ENCODE measurements at places on chromosomes 12 and 14.

DNA sequence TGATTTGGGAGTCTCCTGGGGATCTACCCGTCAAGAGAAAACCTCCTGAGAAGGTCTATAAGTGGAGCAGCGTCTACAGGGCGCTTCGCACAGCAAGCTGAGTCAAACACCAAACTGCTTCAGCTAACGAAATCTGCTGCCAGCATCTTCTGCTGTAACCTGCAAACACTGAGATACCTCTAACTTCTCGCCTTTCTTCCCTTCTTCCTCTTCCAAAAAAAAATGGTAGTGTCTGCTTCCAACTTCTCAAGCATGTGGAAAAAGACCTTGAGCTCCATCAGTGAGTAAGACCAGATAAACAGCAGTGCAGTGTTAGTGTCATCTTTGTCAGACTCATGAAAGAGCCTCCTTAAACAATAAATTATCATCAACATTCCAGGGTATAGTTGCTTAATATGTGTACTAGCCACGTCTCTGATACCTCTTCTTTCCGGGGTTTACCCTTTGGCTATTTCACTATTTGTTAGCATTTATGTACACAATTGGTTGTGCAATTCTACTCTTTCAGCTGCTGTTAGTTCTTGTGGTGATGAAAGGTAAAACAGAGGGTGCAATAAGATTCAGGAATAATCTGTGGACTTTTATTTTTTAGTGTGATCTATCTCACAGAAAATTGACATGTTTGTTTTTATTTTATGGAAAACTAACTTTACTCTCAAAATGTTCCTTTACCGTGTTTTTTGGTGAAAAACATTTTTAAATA is 81.6 kb downstream of the LLPH start:
- DNase-seq = no peak

- no peak for DNase-seq
Observed at GRCh38 chr14:70664698-70665447, 23.2 kb downstream of the TTC9 start.

DNA sequence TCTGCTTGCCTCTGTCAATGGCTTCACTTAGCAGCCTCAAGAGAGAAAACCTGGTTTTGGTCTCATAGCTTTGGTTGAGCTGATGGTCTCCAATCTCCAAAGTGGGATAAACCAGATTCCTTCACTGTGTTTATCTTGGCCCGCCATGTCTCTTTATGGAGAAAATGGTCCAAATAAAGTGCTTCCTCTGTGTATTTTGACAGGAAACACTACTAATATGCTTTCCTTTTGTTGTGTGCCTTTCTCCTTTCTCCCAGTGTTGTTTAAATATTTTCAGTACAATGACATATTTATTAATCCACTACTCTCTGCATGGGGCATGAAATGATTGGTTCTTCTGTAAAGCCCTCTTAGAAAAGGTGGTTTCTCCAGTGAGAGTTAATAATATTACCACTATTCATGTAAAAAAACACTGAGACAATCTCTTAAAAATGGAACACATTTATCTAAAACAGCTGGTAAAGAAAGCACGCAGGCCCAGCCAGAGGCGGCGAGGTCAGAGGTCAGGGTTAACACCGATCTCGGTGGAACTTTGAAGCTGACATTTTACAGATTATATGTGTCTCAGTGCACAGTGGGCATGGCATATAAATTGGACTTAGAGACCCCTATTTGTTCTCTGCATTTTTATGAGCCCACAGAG is 24.2 kb downstream of the TMEM30B start:
- DNase-seq = no peak

DNA sequence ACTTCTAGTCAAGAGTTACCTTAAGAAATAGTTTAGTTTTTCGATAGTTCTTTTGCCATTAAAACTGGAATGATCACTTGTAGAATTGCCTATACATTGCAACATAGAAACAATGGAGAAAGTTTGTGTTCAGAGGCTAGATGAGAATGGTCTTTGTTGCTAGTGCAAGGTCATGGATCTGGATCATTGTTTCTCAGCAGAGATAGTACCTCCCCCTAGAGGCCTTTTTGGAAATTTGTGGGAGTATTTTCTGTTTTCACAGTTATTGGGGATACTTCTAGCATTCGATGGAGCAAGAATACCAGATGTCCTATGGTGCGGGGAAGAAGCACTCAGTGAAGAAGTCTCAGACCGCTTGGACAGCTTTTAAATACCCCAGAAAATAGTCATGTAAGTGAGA is 138.8 kb upstream of the HMGA2 start:
- no peak for DNase-seq

DNA sequence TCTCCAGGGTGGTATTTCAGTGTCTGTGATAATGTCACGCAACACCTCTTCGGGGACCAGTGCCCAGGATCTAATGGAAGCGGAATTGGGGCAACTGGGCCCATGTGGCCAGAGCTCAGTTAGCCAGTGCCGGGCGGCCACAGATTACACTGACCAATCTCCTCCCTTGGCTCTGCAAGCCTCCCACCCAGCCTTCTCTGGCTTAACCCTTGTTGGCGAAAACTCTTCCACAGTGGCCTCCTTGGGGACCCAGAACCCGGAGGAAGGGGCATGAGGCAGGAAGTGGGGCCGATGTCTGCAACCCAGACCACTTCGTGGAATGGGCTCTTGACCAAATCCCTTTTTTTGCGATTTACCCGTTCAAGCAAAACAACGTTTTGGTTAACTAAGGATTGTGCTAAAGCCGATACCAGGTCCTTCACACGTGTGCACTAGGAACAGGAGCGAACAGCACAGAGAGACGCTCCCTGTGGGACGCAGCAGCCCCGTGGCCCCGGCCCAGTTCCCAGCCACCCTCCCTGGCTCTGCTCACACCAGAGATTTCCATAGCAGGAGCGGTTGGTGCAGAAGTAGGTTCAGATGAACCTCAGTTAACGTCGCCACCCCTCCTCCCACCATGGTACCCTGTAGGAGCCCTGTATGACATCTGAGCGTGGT is 38.2 kb downstream of the SLC8B1 start:
- no peak for DNase-seq

GRCh38 chr14:100688598-100689461 is 37.9 kb upstream of the DLK1 start:
- DNase-seq = no peak

DNA sequence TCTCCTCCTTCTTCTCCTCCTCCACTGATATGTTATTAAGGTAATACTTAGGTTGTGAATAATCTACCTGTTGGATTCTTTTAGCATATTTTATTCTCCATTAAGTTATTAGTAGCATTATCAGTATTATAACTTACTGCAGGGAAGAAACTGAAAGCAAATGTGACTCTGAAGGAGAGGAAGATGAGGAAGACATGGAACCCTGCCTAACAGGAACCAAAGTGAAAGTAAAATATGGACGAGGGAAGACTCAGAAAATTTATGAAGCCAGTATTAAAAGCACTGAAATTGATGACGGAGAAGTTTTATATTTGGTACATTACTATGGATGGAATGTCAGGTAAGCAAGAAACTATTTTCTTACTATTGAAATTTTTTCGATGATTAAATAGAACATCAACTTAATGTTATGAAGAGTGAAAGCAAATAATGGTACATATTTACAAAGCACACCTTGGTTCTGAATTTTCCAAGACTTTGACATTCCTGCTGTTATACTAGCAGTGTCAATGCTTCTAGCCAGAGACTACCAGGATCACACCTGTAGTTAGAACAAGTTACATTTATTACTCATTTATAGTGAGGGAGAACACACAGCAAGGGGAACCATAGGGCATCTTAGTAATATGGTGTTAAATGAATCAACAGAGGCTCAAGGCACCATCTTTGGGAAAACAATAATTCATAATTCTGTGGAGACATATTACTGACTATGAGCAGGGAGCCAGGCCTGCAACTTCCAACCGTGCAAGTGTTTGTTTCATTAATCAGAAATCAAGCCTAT is 42.0 kb upstream of the TOMM20L start:
- DNase-seq = peak; percentile 9

DNA sequence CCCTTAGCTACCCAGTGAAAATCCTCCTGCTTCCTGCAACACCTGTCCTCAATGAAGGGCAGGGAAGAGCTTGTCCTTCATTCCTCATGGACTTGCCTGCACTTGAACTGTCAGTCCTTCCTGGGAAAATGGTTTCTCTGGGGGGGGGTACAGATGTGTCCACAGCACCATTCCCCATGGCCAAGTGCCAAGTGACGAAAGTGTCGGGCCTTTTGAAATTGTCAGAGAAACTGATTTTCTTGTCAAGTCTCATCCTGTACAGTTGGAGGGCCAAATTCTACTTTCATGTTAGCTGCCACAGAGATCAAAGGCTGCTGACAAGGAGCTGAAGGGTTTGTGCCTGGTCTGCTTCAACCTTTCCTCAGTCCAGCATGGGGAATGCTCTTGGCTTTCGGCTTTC is 179.5 kb upstream of the PARP11 start:
- no peak for DNase-seq

DNA sequence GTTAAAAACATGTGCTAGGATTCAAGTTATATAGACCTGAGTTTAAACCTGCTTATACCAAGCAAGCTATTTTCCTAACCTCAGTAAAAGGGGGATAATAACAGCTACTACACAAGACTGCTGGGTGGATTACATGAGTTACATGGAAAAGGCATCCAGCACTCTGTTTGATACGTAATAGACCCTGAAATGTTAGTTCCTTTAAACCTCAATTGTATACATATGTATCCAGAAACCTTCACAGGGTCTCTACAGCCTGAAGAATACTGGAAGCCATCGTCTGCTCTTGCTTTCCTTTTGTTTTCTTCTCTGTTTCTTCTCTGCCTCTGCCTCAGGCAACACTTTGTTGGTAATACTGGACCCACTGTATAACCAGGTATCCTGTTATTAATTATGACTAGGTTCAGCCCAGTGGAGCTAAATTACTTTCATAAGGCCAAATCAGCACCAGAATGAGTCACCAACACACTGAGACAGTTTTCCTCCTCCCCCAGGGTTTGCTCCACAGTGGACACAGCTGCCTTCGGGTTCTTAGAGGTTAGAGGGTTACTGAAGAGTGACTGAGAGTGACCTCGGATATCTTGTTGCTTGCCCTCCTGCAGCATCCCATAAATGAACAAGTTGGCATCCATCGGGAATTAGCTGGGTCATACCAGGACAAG is 127.1 kb downstream of the CAPZA3 start:
- DNase-seq = no peak

DNA sequence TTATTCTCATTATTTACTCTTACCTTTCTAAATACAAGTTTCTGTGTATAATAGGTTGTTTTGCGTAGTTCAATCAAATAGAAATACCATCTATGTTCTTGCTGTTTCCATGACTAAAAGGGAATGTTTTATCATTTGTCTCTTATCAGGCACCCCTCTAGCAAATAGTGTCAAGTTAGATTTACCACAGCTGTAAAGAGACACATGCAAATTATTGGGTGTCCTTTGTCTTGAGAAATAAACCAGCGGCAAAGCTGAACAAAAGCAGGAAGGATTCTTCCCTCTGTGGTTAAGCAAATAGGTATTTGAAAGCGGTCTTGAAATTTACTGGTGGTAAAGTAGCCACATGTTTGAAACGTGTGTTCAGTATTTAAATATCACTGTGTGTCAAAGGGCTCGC is 405.9 kb downstream of the TMTC2 start:
- DNase-seq = no peak

- no peak for DNase-seq
Observed at GRCh38 chr14:101288436-101289229, 272.7 kb upstream of the DIO3 start.

DNA sequence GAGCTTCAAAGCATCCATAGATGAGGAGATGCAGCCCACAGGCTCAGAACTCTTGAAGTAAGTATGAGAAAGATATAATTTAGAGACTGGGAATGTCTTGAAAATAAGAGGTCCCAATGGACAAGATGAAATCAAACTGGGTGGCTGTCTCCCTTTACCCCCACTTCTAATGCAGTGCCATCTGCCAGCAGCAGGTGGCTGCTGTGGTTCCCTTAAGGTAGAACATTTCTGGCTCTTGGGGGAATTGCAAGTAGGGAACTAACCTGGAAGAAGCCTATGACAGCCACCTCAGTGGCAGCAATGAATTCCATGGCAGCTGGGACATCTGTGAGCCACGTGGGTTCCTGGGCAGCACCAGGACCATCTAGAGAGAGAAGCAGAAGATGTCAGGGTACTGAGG is 648 bp downstream of the ERP27 start:
- no peak for DNase-seq

DNA sequence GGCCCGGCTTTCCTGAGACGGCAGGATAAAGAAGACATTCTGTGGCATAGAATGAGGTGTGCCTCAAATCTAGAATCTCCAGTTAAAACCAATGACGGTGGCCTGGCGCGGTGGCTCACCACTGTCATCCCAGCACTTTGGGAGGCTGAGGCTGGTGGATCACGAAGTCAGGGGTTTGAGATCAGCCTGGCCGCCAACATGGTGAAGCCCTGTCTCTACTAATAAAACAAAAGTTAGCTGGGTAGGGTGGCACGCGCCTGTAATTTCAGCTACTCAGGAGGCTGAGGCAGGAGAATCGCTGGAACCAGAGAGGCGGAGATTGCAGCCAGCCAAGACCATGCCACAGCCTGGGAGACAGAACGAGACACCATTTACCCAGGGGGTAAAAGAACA is 193.6 kb downstream of the ALG10 start:
- no peak for DNase-seq

DNA sequence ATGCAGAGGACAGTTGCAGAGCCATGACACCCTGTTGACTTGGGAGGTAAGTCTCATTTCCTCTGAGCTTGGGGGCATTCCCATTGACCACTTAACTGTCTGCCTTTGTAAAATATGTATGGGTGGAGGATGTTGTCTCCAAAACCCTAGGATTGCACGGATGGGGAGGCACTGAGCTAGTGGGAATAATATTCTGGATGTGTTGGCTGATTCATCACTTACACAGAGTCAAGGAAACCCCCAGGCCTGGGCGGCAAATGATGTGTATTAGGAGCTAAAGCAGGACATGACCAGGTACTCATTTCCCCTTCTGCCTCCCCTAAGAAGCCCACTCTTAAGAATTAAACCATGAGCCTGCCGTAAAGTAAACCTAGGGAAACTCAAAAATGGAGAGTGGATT is 319.4 kb downstream of the VRK1 start:
- no peak for DNase-seq

GRCh38 chr12:109926488-109927210 is 26.6 kb downstream of the TCHP start:
- DNase-seq = no peak

DNA sequence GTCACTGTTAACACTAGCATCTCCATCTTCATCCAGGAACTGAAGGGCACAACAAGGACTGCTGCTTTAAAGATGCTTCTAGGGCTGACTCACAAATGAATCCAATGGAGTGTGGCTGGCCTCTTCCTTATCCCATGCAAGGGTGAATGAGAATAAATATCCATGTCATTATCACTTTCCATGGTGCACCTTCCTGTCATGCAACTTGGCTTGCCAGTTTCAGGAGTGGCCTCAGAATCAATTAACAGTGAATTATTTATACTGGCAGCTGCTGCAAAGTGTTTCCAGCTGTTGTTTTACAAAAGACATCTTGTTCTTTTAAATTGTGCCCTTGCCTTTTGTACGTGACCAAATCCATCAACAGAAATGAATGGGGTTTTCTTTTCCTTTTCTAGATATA is 499.3 kb upstream of the TMEM132C start:
- no peak for DNase-seq
